Astrocyte of the hippocampus (primary cell): ENCODE measurements at places on chromosomes 6 and 20.

- DNase-seq, result no peak
These were observed 11.2 kb upstream of the MRPS18A start for GRCh38 chr6:43698584-43699349.

DNA sequence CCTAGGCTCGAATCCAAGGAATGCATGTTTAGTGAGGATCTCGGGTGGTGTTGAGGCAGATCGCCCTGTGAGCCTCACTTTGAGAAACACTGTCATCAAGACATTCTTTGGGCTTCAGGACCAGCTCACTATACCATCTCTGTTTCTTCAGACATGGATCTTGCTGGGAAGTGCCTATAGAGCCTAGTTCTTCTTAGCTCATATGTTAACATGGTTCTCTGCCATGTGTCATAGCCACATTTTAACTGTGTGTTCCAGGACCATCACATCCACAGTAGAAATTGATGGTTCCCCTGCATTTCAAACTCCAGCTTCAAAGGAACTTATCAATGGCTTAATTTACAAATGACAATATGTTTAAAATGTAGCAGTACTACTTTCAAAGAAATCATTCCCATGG, 57.4 kb downstream of the NOX3 start:
- no peak for DNase-seq

DNA sequence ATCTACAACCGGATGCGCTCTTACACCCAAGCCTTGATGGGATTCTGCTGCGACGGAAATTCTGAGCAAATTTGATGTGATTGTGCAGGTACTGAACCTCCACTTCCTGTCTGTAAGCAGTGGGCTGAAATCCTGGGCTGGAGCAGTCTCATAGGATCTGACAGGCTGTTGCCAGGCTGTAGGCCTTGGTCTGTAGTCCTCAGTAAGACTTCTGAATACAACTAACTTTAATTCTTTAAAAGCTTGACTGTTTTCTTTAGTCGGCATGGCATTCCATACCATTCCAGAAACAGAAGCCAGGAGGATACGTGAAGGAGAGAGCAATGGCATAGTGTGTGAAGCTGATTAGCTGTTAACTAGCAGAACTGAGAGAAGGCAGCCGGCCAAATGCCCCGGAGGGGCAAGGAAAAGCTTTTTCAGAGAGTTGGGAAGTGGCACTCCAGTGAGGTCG, 68.3 kb downstream of the ADTRP start:
- DNase-seq, result peak; percentile 32

DNA sequence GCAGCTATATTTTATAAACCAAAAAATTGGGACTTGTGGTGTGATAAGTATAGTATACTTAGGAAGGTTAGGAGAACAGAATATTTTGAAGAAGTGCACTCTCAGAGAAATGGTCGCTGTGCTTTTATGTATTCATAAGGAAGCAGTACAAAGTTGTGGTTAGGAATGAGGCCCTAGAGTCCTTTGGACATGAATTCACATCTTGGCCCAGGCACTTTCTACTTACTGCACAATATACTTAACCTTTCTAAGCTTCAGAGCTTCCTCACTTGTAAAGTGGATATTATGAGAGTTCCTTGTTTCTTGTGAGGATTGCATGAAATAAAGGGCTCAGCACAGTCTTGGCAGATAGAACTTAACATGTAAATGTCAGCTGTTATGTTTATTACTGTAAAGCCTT, 21.0 kb upstream of the SERINC3 start:
- DNase-seq, result no peak

DNA sequence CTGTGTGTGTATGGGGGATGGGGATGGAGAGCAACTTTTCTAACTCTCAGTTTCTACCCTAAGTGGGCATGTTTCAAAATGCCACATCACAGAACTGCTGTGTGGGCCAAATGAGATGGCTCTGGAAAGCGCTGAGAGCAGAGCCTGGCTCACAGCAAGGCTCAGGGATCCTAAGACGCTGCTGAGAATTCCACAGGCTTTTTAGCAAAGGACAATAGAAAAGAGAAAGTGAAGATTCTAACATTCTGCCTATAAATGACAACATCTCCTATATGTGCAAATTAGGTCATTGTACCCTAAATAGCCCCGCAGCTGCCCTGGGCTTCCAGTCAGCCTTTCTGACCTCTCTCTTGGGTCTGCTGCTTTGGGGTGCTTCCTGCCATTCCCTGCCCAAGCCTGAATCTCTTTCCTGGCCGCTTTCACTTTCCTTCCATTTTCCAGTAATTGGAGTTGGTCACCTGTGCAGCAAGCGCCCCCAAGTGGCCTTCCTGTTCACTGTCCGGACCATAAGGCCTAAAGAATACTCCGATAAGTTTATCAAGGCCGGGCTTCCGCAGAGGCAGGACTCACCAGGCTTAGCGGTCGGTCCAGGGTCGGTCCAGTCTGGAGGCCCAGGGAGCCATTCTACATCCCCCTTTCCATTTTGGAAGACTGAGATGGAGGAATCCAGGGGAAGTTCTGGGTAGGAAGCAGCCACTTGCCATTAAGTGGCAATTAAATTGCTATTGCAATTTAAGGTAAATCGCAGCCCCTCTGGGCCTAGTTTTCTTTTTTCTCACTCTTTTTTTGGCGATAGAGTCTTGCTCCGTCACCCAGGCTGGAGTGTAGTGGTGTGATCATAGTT, 6.7 kb upstream of the DDR1 start:
- DNase-seq, result peak; percentile 95

GRCh38 chr6:124655866-124656265, 306.4 kb upstream of the RNF217 start:
- DNase-seq, result no peak
